ENCODE measurements at places on chromosomes 2 and 18.

GRCh38 chr2:73862987-73863386 lies 29.8 kb upstream of the ACTG2 start:
- no peak for DNase-seq

DNA sequence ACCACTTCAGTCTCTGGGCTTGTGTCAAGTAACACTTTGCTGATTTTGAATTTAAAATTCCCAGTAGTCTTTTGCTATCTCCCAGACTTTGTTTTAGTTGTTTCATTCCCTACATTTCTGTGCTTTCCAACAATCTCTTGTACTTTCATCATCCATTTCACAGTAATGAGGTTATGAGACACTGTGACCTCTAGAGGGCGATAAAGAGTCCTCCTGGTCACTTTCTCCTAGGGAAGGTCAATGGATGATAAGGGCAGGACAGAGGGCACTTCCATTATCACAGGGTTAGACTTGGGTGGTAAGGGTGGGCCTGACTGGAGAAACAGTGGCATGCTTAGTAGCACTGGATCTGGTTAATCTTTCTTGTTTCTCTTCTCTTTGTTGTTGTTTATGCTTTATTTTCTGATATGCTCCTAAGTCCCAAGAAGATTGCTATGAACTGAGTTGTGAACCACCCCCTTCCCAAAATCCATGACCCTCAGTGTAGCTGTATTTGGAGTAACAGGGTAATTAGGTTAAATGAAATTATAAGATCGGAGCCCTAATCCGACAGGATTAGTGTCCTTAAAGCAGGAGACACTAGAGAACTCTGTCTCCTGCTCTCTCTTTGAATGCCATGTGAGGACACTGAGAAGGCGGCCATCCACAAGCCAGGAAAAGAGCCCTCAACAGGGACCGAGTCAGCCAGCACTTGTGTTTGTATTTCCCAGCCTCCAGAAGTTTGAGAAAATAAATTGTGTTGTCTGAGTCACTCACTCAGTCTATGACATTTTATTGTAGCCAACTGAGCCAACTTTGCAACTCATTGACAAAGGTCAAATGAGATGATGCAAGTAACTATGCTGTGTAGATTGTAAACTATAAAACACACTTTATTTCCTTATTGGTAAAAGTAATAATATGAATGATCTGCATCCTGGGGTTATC lies 779.2 kb downstream of the CNTNAP5 start:
- no peak for DNase-seq

DNA sequence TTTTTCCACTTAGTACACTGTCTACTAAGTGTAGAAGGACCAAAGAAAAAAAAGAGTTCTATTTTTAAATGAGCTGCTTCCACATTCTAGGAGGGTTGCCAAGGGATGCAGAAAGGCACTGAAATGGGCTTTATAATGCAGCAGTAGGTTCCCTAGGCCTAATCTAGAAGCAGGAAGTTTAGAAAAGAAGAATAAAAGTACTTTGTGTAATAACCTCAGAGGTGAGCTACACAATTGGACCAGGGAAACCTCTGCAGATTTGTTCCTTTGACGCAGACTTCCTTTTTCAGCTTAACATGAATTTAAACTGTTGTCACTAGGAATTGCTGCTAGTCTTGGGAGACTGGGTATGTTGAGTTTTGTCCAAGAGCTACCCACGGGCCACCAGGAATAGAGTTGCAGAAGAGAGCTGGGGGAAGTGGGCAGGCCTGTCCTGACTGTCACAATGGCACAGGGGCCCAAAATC lies 34.6 kb upstream of the RAB1A start:
- no peak for DNase-seq

DNA sequence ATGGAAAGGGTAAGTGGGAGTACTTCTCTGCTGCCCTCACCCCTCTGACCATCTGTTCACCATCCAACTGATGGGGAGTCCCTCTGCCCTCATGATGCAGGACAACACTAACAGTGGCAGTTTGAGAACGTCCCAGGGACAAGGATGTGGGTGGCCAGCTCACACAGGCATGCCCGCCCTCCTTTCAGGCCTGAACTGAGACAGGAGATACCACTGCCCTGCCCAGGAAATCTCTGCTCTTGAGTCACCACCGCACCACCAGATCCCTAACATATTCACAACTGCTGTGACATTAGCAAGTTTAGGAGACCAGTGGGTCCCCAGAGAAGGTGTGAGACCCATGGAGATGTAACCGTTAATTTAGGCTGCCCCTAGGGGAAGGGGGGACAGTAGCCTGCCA lies 66.2 kb downstream of the TRAPPC8 start:
- no peak for DNase-seq

DNA sequence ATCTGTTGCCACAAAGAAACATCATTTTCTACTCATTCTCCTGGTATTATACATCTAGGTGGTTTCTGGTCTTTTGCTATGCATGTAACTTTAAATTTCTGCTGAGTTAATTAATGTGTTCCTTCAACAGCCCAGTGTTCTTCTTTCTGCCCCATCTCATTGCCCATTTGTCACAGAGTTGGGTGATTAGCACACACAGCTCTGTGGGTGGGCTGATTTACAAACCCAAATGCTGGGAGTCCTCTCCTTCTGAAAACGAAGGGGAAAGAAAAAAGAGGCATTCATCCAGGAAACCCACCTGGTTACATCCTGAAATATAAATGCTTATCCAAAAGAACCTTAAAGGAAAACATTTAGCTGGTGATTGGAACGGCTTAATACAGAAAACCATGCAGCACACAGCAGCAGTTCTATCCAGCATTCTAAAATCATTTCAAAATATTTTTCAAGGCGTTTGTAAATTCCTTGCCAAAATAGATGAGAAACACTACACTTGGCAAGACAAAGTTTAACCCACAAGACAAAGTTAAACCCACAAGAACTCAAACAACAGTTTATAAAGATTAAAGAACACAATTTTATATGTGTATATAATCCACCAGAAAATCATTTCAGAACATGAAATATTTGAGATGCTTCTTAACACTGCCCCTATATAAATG lies 177.9 kb downstream of the ANTXR1 start:
- DNase-seq, result no peak

GRCh38 chr2:56687169-56687568 lies 503.4 kb downstream of the CCDC85A start:
- no peak for DNase-seq

DNA sequence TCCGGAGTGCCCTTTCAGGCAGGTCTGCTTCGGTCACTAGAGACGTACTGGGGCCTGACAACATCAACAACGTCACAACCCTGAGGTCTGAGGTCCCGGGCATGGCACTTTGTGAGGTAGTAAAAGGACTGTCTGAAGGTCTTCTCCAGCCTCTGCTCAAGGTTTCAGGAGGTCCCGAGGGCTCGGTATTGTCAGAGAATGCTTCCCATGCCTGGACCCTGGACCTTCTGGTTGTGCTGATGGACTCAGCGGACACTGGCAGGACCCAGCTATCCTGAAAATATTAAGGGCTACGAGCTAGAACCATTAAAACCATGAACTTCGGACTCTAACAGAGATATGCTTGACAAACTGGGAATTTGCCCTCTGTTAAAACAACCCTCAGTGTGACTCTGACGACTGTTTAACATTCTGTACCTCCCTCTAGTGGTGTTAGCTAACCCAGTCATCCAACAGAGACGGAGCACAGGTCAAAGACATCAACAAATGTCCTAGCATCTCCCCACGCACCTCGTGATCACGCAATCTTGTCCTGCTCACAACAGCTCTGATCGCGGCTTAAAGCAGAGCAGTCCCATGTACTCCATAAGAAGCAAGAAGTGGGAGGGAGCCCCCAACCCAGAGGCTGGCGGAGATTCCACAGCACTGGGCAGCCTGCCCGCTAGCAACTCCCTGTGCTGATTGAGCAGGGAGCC lies 96.5 kb downstream of the CCDC93 start:
- DNase-seq, result no peak

DNA sequence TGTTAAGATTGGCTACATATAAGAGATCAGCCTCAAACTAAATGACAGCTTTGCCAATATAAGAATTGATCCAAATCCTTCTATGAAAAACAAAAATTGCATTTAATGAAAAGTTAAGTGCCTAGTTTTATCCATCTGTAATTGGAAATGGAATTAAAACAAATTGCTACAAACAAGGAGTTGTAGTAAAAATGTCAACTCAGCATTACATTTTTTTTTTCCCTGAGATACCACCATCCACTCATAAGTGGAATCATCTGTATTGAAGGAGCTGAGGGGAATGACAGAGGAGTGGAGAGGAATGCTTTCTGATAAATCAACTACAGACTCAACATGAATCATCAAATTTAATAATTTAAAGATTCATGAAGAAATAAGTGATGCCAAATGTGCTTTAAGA lies 601.8 kb downstream of the TMEM182 start:
- DNase-seq, result no peak

- no peak for DNase-seq
Observed at GRCh38 chr2:106065983-106066820, 127.9 kb downstream of the UXS1 start.

Data from GM06990 (cell line).